ENCODE measurements at places on chromosomes 7 and 10.

- no peak for DNase-seq
Measured at GRCh38 chr10:93336678-93337077, 145.5 kb downstream of the MYOF start.

DNA sequence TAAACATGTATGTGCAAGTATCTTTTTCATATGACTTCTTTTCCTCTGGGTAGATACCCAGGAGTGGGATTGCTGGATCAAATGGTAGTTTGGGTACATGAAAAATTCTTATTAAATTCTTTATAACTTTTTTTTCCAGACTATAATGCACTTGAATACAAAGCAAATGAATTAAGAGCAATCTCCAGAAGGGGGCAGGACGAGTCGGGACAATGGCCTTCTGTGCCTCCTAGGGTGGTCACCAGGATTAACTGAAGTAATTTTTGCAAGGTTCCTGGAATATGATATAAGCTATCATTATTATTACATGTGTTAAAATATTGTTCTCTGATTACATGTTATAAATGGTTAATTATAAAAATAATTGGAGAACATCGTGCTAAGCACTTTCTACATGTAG lies 127.2 kb downstream of the PPP1R17 start:
- no peak for DNase-seq

DNA sequence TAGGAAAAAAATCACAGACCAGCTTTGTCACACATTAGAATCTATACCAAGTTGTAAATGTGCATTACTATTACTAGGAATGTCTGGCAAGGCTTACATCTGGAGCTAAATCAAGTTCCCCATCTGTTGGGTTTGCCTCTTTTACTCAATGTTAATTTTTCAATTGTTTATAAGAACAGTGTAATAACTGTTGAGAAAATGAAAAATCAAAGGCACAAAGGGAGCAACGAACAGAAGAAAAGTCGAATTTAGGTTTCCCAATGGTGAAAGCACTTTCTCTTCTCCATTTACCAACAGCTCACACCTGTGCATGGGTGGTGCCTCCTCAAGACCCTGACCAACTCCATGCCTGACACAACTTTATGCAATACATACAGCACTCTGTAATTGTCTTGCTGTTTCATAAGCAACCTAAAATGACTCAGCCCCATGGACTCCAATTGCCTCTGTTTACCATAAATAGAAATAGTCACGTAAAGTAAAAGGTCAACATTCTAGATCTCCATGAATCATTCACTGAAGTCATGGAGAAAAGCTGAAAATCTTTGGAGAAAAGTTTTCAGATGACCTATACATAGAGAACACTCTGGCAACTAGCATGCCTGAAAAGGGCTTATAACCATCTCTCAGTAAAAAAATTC lies 95.5 kb upstream of the KCNIP2 start:
- DNase-seq = no peak

GRCh38 chr7:114415064-114415989 lies 712 bp downstream of the FOXP2 start:
- DNase-seq = no peak

GRCh38 chr7:27689150-27689549 lies 26.5 kb upstream of the HIBADH start:
- DNase-seq = no peak

DNA sequence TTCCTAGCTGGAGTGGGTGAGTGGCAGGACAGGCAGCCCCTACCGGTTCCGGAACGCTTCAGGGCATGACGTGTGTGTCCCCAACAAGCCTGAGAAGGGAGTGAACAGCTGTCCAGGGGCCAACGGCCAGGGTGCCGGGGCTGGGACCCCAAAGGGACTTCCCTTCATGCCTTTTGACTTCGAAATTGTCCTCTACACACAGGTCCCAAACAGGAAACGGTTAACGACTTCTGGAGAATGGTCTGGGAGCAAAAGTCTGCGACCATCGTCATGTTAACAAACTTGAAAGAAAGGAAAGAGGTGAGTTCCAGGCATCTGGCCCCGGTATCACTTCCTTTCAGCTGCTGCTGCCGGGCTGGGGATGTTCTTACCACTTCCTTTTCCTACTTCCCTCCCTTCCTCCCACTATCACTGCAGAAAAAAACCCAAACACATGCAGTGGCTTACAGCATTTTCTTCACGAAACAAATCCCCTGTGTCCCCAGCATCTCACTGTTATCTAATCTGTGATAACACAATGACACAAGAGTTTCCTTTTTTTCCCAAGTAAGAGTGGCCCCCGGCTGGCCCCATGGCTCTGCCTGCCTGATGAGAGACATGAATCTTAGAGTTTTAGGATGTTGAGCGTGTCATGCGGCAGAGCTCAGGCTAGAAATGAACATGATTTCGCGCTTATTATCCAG lies 63.2 kb downstream of the MKI67 start:
- no peak for DNase-seq

DNA sequence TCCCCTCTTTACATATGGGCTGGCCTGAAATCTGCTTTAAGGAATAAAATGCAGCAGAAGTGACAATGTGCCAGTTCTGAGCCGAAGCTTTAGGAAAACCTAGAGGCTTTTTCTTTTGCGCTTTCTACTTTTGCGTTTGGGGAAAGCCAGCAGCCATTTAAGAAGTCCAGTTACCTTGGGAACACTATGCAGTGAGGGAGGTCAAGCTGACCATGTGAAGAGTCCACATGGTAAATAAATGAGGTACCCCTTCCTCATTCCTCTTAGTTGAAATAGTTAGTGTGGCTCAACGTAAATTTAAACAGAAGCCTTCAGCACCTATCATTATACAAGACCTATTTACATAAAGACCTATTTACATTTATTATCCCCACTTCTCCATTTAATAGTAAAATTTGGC lies 78.5 kb downstream of the TFPI2 start:
- DNase-seq = no peak

DNA sequence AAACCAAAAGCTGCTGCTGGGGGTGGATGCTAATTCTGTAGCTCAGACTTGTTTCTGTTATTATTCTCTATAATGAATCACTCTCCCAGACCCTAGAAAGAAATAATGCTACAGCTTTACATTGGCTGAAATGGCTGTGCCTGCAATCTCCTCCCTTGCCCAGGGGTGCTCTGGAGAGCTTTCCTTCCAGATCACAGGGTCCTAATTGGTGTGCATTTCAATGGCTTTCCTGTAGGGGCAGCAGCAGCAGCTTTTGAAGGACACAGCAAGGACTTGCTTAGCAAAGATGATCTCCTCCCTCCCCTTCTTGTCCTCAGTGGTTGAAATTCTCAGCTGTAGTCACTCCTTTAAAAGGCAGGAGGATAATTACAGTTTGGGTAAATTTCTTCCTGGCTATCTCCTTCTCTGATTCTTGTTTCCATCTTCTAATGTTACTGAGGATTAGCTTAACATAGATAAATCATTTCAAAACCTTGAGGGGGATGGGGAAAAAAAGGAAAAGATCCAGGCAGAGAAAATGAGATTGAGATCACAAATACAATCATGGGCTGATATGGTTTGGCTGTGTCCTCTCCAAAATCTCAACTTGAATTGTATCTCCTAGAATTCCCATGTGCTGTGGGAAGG lies 120.2 kb upstream of the CTTNBP2 start:
- peak; percentile 68 for DNase-seq

DNA sequence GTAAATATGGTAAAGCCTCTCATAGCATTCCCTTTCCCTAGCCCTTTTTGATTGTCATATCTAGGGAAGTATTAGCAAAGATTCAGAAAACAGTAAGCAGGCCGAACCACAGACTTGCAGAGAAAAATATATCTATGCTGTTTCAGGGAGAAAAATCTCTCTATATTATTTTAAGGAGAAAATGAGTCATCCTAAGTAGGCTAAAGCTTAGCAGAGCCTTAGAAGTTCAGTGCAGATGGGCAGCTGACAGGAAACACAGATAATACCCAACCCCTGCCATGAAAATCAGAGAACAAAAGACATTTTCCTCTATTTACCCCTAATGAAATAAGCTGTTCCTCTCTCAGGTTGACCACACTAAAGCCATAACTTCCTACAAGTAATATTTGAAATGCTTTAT lies 16.5 kb downstream of the C1QL3 start:
- DNase-seq = no peak

GRCh38 chr7:27188386-27189294 lies 3.6 kb upstream of the HOXA11 start:
- no peak for DNase-seq

DNA sequence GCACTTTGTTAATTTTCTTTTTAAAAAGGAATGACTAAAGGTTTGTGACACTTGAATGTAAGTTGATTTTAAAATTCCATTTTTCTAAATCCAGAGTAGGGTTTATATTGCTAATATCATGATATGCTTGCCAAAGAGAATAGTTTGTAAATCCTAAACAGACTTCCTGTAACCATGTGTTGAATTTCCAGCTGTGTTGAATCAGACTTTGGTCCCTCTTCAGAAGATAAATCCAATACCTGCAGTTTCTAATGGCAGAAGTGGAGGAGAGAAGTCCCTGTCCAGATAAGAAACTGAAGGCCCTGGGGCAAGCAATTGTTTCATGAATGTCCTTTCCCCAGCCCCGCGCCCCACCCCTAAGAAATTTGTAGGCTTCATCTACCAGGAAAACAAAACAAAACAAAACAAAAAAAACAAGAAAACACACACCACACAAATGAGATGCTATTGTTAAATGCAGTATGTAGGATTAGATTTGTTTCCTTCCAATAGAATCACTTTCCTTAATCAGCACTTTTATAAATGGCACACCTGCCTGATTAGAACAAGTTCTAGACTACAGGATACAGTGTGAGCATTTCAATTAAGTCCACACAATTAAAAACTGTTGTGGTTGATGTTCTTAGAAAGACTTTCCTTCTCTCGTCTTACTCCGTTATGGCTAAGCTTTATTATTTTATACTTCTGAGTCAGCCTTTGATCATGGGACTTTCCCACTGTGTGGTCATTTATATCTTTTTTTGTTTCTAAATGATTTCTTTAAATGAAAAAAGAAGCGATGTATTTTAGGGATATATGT lies 122.8 kb downstream of the KAT6B start:
- DNase-seq = no peak

DNA sequence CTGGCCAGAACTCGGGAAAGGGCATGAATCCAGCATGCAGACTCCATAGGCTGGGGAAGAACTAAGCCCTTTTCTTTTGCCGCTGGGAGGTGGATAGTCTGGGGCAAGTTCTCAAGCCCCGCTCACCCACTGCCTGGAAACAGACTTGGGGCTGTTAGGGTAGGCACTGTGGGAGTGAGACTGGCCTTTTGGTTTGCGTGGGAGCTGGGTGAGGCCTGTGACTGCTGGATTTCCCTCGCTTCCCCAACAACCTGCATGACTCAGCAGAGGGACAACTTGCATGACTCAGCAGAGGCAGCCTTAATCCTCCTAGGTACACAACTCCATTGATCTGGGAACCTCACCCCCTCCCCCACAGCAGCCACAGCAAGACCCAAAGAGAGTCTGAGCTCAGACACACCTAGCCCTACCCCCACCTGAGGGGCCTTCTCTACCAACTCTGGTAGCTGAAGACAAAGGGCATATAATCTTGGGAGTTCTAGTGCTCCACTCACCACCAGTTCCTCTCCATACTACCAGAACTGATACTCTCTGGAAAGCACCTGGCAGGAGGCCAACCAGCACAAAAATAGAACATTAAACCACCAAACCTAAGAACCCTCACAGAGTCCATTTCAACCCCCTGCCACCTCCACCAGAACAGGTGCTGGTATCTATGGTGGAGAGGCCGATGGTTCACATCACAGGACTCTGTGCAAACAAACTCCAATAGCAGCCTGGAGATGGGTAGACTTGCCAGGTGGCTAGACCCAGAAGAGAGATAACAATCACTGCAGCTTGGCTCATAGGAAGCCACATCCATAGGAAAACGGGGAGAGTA lies 81.4 kb upstream of the LAMB4 start:
- no peak for DNase-seq

DNA sequence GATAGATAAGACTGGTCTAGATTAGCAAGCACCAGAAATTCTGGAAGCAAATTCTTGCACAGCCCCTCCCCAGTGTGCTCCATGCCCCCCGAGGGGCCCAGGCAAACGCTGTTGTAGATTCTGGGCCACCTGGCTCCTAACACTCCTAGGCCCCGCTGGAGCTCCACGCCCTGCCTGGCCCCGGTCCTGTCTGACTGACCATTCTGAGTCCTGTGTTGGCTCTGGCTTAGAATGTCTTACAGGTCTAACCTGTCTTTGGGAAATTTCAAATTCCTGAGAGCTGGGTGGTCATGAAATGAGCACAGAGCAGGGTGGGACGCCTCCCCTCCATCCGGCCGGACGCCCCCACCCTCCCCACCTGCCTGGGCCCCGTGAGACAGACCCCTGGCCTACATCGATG lies 12.6 kb upstream of the OPALIN start:
- DNase-seq = no peak

DNA sequence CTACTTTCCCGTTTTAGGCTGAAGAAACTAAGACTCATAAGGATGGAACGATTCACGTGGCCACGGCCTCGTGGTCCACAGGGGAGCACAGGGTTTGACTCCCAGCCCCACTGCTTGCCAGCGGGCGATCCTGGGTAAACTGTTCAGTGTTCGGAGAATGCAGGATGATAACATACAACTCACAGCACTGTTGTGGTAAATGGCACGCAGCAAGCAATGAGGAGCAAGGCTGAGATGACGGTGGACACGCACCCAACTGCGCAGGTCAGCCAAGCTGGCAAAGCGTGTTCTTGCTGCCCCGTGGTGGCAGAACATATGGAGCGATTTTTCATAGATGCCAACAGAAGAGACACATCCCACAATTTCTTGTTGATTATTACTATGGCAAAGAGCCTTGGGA lies 272.7 kb downstream of the DNAJB6 start:
- no peak for DNase-seq

- no peak for DNase-seq
Measured at GRCh38 chr10:79269443-79269842, 77.8 kb upstream of the PPIF start.

- DNase-seq = no peak
Measured at GRCh38 chr7:100211342-100211780, 8.4 kb upstream of the PVRIG start.

GRCh38 chr10:112735041-112735695 lies 214.9 kb upstream of the TCF7L2 start:
- no peak for DNase-seq

DNA sequence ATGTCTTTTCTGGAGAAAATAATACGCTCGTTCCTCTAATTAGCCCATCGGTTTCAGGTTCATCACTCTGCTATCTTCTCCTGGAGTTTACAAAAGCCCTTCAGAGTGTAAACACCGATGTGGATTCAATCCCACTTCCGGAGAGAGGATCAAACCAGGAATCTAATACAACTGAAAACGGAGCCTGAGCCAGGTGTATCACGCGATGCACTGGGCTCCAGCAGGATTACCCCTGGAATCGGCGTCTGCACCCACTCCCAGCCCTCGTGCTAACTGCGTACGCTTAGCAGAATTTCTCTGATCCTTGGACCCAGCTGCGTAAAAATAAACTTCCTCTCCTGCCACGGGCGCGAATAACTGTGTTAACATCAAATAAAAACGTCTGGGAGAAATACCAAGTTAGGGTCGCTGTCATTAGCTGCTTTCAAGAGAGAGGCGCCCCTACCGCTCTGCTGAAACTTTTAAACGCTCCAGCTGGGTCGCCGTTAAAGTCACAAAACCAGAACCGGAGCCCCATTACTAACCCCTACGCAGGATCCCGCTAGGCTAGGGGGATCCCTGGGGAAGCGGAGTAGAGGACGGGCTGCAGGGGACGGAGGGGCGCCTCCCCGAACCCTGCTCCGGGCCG lies 502 bp downstream of the ZNF3 start:
- peak; percentile 19 for DNase-seq

- peak; percentile 46 for DNase-seq
Measured at GRCh38 chr10:132054564-132054963, 11.2 kb upstream of the JAKMIP3 start.

- DNase-seq = no peak
Measured at GRCh38 chr7:121017586-121017985, 29.1 kb downstream of the CPED1 start.
